ENCODE measurements at places on chromosomes 5 and 9.

DNA sequence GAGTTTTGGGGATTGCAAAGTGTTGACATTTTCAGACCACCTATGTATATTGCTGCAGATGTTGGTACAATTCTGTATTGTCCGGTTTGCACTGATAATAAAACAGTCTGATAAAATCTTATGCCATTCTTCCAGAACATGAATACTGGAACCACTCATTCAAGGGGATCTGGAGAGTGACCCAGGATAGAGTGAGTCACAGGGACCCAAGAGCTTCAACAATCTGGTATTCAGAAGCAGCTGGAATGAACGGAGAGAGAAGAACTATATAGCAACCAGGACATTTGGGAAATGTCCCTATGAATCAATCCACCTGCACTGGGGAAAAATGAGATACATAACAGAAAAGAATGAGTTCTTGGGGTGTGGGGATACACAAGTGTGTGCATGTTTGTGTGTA lies 73.3 kb downstream of the SH3TC2 start:
- DNase-seq: no peak

- DNase-seq: no peak
These were observed 4.0 kb downstream of the MFAP3 start for GRCh38 chr5:154042766-154043165.

GRCh38 chr5:126263591-126264184 lies 159.5 kb upstream of the GRAMD2B start:
- no peak for DNase-seq

DNA sequence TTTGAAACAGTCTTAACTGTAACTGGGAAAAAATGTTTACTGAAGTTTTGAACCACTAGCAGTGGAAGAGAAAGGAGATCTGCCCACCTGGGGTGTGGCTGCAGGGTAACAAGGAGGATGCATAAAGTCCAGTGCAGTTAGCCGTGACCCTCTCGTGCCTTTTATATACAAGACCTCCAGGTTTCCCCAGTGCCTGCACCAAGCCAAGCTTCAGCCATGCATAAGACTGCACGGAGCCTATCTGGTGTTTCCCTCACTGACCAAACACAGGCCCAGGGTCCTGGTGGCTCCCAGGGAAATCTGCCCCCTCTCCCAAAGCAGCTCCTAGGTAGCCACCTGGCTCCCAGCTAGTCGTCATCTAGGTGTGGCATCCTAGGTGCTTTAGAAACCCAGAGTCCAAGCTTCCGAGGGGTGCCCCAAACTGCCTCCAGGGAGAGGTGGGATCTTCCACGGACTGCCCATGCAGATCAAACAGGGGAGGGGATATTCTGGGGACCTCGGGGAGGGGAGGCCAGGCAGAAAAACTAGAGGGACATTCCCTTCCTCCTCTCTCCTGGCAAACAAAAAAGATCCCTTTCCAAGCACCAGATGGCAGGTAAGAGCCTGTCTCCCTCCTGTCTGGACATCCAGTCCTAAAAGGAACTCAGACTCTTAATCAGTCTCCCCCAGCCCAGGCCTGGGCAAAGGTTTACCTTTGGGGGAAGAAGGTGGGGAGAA lies 2.7 kb downstream of the SHB start:
- no peak for DNase-seq

GRCh38 chr5:74490814-74491213 lies 149.7 kb downstream of the ENC1 start:
- no peak for DNase-seq

- no peak for DNase-seq
These were observed 47.9 kb upstream of the ZBTB43 start for GRCh38 chr9:126756876-126757415.

- DNase-seq: no peak
These were observed 6.2 kb upstream of the PRR7 start for GRCh38 chr5:177440211-177440989.

- DNase-seq: peak; percentile 25
These were observed 163.1 kb downstream of the CDK5RAP2 start for GRCh38 chr9:120416781-120417427.

DNA sequence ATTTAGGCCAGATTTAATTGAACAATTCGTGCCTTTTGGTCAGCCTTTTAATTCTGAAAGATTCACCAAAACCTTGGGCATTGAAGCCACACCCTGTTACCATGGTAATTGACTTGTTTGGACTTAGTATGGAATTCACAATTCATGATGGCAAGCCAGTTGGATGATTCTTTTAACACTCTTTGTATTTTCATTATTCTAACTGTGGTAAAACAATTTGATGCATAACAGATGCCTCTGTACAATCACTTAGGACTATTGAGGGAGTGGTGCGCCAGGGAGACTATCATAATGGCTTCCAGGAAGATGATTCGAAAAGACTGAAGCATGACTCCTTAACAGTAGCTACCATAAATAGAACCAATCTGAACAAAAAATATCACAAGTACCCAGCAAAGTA lies 381.1 kb upstream of the ADAMTS16 start:
- DNase-seq: no peak

DNA sequence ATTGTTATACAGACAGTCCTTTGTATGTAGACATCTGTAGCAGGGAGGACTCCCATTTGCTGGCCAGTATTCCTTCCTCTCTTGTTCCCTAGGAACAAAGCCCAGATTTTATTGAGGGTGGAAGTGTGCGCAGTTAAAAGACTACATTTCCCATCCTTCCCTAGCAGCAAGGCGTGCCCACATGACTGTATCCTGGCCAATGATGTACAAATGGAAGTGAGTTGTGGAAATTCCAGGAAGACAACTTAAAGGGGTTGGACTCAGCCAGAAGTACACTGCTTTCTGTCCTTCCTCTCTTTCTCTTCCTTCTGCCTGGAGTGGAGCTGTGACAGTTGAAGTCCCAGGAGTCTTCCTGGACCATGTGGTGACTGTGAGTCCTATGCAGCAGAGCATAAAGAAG lies 89.0 kb downstream of the HRH2 start:
- DNase-seq: no peak

DNA sequence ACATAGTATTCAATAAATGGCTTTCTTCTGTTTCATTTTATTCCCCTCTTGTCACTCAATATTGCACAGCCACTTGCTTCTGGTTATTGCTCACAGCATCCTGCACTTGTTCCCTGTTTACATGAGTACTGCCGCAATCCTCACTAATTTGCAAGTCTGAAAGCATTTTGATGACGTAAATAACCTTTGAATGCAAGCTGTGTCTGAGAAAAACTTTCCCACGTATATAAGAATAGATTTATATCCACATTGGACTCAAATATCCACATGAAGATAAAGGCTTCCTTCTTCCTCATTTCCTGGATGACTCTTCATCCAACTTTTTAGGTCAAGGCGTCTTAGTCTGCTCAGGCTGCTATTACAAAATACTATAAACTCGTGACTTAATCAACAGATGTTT lies 88.2 kb upstream of the DAP start:
- DNase-seq: no peak

DNA sequence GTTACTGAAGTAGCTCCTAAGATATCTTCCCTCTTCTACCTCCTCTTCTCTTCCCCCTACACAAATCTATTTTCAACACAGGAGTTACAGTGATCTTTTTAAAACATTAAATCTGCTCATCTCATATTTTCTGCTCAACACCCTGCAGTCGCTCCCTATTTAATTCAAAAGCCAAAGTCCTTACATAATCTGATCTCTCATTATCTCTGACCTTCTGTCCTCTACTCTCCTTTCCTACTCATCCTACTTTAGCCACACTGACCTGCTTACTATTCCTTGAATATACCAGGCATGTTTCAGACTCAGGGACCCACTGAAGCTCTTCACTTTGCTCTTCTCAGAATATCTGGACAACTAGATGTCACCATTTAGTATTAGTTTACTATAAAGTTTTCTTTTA lies 87.9 kb downstream of the YTHDC2 start:
- DNase-seq: no peak

- DNase-seq: peak; percentile 90
These were observed 297.4 kb upstream of the ZNF608 start for GRCh38 chr5:125043781-125044391.

GRCh38 chr9:107734256-107735013 lies 244.9 kb upstream of the KLF4 start:
- peak; percentile 93 for DNase-seq

DNA sequence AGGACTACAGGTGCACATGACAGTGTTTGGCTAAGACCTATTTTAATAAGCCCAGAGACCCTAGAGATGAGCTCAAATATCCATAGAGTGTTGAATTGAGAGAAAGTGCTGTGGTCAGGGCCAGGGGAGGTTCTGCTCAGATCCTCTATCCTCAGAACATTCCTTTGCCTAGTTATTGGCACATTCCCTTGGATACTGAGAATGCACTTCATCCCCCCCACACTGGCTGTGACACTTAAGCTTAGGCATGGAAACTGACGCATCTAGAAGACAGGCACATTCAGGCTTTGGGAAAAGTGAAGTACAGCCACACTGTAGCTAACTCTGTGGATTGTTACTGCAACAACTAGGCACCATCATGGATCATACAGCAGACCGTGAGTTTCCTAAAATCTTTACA lies 27.1 kb upstream of the RASGRF2 start:
- peak; percentile 14 for DNase-seq

- DNase-seq: no peak
These were observed 178.0 kb downstream of the NR3C1 start for GRCh38 chr5:143225511-143225910.

- DNase-seq: no peak
These were observed 214.3 kb upstream of the SEMA6A start for GRCh38 chr5:116788851-116789403.

DNA sequence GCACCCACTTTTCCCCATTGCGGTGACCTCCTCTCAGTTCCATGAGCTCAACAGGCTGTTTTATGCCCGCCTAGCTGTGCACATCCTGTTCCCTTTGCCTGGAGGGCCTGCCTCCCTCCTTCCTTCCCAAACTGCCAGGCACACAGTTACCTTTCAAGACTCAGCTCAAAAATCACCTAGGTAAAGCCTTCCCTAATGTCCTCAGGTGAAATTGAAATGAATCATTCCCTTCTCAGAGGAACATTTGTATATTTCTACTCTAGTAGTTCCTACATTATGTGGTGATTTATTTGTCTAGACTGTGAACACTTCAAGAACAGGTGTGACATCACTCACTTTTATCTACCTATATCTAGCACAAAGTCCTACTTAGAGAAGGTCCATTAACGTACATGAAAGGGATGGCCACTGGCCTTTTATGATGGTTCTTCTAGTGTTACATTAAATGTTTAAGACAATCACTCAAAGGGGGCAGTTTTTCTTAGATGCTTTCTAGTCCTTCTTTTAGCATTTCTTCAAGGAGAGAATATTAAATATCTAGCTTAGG lies 103.5 kb upstream of the EQTN start:
- no peak for DNase-seq

DNA sequence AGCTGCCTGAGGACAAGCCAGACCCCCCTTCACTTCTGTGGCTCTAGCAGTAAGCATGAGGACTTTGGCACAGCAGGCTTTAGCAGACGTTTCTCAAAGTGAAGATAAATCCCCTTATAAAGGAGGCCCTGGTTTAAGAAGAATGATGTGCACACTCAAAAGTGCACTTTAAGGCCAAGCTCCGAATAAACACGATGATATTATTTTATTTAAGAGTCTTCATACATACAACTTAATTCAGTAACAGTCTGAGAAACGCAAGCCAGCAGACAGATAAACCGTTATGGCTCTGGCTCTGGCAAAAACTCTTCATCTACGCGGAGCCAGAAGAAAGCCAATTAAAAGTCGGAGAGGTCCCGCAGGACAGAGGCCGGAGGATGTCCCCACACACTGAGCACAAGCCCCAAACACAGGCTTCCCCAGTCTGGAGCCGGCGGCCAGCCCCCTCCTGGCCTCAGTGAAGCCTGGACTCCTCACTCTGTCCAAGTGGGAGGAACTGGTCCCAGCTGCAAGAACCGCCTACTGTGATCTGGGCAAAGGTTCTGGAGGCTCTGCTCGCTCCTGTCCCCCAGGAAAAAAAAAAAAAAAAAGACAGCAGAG lies 44.6 kb downstream of the ADAMTS2 start:
- DNase-seq: no peak

DNA sequence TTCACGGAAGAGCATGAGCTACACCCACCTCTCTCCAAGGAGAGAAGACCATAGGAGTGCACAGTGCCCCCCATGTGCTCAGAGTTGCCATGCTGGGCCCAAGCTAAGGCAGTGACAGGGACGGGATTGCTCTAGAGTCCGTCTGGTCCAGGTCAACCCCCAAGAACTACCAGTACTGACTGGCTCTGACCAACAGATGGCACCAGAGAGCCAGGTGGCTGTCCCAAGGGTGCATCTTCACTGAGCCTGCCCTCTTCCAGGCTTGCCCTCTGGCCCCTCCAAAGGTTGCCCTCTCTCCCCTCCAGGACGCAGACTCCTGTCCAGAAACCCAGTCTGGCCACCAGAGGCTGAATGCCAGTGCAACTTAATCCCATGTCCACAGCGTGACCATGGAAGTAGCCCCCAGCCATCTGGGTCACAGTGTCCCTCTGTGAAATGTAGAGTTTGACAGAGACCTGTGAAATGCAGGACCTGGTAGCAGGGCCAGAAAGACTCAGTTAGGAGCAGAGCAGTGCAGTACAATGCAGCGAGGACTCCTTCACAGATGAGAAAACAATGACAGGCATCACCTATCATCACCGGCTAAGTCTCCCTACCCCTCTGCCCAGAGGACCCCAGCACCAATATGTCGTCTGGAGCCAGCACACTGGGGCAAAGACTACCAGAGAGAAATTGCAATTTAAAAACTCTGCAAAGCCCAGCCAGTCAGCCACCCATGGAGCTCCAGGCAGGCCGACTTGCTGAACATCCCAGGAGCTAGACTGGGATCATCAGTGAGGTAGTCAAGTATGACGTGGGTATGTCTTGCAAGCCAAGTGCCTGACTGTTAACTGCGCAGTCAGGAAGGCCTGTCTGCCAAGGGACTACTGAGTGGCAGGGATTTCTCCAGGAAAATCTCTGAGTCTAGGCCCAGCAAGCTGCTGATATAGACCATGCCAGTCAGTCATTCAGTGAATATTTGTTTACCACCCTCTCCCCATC lies 7.7 kb upstream of the SKP1 start:
- peak; percentile 48 for DNase-seq

DNA sequence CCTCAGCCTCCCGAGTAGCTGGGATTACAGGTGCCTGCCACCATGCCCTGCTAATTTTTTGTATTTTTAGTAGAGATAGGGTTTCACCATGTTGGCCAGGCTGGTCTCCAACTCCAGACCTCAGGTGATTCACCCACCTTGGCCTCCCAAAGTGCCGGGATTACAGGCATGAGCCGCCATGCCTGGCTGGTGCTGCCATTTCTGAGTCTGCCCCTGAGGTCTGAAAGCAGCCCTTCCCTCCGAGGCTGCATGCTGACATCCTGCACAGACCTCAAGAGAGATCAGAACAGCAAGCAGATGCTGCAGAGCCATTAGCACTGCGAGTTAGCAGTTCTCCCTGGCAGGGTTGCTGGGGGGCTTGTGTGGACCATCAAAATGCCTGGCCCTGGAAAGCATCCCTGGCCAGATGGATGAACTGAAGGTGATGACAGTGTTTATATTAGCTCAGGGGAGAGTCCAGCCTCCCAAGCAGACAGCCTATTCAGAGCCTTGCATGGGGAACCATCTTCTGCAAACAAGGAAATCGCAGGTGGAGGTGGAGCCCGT lies 176.5 kb upstream of the PANK3 start:
- no peak for DNase-seq

Measured in fibroblast of skin of abdomen (primary cell).